ENCODE measurements at places on chromosomes 16 and 17.

DNA sequence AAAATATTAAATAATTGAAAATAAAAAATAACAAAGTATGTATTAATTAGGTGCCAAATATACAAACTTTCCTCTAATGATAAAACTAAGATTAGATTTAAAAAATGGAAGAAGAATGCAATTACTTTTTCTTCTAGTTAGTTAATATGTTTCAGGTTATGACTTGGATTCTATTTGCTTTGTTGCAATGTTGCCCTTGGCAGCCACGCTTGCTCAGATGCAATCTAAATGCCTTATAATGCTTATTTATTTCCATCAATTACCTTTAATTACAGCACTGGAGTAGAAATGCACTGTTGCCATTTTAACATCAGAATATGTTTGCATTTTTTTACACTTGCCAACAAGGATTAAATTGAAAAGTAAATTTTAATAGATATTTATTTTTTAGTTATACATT is 263.9 kb downstream of the CNTNAP4 start:
- DNase-seq: no peak

GRCh38 chr16:51916814-51917213 is 630.1 kb downstream of the TOX3 start:
- no peak for DNase-seq

GRCh38 chr16:81601008-81601428 is 156.4 kb downstream of the CMIP start:
- DNase-seq: no peak

GRCh38 chr16:35532576-35532975 is 2073.2 kb downstream of the TP53TG3F start:
- DNase-seq: no peak

DNA sequence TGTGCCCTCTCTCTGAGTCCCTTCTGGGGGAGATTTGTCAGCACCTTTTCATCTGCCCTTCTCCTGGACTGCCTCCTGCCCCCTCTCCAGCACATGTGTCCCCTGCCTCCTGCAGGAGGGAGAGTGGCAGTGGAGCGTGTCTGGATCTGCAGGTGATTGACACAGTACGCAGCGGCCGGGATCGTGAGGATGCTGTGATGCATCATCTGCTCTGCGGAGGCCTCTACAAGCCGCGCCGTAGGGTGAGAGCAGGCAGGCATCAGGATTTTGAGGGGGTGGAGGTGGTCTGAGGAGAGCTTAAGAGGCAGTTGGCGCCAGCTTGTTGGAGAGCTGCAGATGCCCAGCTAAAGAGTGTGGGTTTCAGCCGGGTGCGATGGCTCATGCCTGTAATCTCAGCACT is 10.9 kb downstream of the SLC9A5 start:
- DNase-seq: no peak

DNA sequence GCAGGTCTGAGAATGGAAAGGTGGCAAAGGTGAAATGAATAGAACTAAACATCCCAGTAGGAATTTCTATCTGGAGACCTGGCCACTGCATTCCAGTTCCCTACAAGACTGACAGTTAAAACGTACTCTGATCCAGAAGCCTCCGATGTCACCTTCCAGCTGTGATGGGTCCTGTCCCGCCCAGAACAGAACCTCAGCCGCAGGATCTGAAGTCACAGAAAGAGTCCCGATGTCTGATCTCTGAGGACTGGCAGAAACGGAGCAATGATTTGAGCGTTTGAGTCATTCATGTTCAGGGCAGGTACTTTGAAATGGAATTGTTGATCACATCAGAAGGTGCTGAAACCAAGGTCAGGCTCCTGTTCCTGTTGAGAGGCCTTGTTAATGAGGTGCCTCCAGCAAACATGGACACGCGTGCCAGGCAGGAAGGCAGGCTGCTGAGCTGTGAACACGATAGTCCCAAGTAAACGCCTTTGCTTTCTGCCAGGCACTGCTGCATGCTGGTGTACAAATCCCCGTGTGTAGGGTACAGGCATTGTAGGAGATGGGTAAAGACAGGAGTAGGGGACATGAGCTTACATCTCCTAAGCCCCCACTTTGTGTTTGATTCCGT is 61.4 kb downstream of the VAT1L start:
- no peak for DNase-seq

DNA sequence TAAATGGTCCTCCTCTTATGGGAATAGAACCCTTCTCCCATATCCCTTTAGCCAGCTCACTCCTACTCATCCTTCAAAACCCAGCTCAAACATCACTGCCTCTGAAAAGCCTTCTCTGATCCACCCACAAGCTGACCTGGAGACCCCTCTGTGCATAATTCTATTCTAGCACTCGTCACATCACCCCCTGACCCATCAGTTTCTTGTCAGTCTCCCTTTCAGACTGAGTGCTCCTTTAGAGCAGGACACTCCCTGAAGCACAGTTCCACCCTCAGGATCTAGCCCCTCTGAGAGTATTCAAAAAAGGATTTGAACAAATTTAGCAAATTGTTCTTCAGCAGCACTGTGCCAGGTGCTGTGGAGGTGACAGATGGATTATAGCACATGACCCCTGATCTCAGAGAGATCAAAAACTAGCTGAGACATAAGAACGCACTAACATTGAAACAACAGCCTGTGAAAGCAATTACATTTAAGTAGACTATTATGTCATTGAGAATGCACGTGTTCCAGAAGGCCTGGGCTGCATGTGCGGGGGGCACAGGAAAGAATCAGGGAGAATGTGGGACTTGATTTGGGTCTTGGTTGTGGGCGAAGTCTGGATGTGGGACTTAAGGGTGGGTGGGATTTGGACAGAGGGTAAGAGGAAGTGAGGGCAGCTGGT is 43.5 kb downstream of the MRPS23 start:
- DNase-seq: no peak

GRCh38 chr17:69060822-69061221 is at the start of gene ABCA9:
Gene ABCA9, minus strand, starts transcription at chr17:69060927. Its CDS starts 9,801 bp downstream, at chr17:69051126.
- no peak for DNase-seq

DNA sequence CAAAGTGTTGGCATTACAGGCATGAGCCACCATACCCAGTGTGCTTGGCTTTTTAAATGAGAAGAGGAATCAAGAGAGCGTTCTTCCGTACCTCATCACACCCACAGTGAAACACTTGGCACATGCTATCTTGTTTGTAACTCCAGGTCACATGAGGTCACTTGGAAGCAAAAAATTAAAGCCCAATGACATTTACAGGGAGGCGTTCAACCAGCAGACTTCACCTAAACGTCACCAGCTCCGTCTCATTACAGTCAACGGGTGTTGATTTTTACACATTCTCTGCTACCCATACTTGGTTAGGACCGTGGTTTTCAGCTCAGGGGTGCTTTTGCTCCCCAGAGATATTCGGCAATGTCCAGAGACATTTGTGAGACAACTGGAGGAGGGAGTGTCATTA is 127.0 kb downstream of the XYLT1 start:
- no peak for DNase-seq

DNA sequence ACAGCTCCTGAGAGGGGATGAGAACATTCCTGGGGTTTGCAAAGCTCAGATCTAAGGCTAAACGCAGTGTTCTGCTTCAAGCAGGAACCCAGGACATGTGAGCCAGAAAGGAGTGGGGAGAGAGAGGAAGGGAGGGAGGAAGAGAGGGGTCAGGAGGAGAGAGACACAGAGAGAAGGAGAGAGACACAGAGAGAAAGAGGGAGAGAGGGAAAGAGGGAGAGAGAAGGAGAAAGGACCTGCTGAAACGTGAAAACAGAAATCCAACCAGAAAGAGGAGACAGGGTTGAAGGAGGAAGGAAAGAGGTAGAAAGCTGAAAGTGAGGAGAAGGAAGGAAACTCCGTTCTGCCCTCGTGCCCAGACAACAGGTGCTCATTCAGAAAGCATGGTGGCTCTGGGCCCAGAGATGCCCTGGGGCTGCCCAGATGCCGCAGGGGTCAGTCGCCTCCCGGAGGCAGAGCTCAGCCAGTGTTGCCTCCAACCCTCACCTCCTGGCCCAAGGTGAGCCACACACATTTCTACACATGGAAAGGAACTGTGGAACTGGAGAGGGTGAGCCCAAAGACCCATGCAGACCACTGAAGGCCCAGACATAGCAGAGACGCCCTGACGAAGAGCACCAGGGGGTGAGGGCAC is 49.0 kb upstream of the ENPP7 start:
- DNase-seq: no peak
